ENCODE measurements at places on chromosomes 7 and 10.
A peak's percentile ranks its signal among the peaks of the same experiment; 100 is the strongest.

GRCh38 chr7:94286111-94286510, 108.6 kb upstream of the COL1A2 start:
- no peak for DNase-seq

GRCh38 chr7:109956916-109957315, 1134.0 kb upstream of the LRRN3 start:
- no peak for DNase-seq

- no peak for DNase-seq
These were observed 25.1 kb downstream of the CASP7 start for GRCh38 chr10:113704637-113705343.

DNA sequence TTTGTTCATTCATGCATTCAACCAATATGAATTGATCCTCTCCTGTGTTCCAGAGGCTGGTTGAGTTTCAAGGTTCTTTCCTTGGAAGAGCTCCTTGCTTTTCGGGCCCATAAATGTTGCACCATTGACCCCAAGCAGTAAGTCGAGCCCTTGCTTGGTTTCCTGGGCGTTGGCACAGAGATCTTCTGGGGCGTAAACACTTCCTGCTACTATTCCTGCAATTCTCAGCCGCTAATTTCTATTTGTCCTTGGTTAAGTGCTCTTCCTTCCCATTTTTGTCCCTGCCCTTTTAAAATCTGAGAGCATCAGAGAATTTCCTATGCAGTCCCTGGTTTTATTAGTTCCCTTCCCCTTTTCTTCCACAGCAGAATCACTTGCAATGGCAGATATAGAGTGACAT, 44.1 kb upstream of the ADRB1 start:
- no peak for DNase-seq

GRCh38 chr10:5575144-5575481, 50.4 kb downstream of the CALML3 start:
- DNase-seq = no peak

- no peak for DNase-seq
These were observed 138.3 kb downstream of the ATXN7L1 start for GRCh38 chr7:105738133-105738532.

GRCh38 chr10:77837248-77837924, 89.2 kb downstream of the DLG5 start:
- DNase-seq = peak; percentile 39

Data from stimulated activated CD8-positive, alpha-beta memory T cell treated with anti-CD3 and anti-CD28 coated beads, Interleukin-7, amount 100 ng/mL, for 48 hours (primary cell).